ENCODE measurements at places on chromosomes 1 and 21.

GRCh38 chr1:23616292-23616824 lies 57.1 kb upstream of the ID3 start:
- no peak for DNase-seq

DNA sequence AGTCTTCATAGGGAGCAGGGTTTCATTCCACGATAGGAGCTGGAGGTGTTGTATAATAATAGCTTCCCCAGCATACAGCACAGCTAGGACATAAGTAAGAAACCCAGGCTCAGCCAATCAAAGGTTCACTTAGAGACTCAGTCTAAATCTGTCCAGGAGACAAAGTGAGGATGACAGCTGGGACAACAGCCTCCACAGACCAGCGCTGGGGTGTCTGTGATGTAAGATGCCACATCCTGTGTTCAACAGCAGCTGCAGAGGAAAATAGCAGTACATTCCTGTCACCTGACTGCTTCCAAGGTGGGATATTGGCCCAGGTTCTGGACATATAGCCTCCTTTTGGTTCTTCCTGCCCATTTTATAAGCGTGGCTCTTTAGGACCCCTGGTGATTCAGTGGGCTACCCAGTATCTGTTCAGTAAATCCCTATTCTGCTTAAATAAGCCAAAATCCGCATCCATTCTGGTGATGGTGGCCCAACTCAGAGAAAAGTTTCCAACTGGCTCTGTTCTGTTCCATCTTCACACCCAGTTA lies 176.8 kb upstream of the SYT6 start:
- DNase-seq, result no peak

DNA sequence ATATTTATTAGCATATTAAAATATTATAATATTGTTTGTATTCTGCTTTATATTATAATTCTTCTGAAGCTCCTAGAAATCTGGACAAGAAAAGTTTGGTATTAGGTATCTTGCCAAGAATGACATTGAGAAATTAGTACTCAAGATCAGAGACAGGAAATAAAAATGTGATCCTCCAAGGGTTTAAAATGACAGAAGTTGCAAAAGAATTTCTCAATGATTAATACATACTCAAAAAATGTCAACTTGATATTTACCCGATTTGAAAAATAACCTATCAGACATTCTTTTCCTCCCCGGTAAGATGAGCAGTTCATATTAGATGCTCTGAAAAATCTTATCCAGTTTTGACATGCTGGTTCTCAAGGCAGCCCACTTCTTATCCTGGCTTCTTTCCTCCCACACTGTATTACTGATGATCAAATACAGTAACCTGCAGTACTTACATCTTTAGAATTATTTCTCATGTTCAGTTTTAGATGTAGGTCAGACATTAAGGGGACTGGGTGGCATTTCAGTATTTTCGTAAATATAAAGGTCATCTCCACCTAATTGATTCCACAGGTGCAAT lies 55.3 kb downstream of the CACHD1 start:
- no peak for DNase-seq

DNA sequence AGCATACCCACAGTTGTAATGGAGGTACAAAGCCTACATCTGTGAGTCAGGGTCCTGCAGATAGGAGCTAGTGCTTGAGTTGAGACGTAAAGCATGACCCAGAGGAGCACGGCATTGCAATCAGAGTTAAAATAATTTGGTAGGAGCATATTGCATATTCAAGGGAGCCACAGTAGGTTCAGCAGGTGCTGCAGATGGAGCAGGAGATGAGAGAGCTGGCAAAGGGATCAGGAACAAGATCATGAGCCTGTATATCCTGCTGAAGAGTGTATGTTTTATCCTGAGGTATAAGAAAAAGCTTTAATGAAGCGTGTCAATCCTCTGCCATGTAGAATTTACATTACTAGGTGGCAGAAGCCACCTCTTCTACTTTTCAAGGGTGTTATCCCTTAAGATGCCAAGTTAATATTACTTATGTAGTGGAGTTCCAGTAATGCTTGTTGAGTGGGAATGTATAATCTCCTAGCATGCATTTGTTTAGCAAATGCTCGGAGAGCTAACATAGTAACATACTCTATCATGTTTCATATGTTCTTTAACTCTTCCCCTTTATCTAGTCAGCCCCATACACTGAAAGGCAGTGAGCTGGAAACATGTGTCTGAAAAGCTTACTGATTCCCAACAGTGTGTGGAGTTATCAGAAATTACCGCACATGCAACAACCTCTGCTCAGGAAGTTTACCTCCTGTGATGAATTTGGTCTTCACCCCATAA lies 300.3 kb downstream of the GRIK1 start:
- DNase-seq, result no peak

- DNase-seq, result no peak
Observed at GRCh38 chr1:214425101-214425500, 126.3 kb downstream of the PTPN14 start.

- DNase-seq, result no peak
Observed at GRCh38 chr1:234303231-234303630, 70.0 kb upstream of the COA6 start.

GRCh38 chr1:118339400-118340124 lies 154.5 kb upstream of the SPAG17 start:
- no peak for DNase-seq

DNA sequence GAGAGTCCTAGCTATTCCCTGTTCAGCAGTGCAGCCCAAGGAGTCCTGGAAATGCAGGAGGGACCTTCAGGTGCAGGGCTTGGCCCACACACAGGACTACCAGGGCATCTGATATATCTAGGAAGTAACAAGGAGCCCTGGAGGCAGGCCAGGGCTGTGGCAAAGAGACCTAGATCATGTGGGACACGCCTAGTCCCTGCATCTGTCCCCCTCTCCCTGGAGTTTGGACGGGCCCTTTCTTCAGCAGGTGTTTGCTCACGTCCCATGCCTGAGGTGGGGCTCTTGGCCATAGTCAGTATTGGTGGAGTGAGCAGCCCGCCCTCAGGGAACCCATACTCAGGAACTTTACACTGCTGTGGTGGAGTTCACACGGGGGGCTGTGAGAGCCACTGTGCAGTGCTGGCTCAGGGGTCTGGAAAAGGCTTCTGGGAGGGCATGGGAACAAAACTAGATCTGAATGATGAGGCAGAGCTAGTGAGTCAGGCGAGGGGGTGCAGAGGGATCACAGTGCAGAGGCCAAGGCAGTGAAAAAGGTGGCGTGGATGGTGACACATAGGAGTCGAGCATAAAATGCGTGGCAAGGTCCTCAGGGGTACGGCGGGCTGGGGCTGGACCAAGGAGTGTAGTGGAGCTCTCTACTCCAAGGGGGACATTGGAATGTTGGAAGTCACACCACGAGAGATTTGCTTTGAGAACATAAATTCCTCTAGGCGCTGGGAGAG lies 25.6 kb downstream of the TMEM53 start:
- no peak for DNase-seq

- no peak for DNase-seq
Observed at GRCh38 chr1:119766374-119766794, 2.3 kb downstream of the HMGCS2 start.

GRCh38 chr21:39467746-39468145 lies 16.0 kb downstream of the SH3BGR start:
- DNase-seq, result no peak

DNA sequence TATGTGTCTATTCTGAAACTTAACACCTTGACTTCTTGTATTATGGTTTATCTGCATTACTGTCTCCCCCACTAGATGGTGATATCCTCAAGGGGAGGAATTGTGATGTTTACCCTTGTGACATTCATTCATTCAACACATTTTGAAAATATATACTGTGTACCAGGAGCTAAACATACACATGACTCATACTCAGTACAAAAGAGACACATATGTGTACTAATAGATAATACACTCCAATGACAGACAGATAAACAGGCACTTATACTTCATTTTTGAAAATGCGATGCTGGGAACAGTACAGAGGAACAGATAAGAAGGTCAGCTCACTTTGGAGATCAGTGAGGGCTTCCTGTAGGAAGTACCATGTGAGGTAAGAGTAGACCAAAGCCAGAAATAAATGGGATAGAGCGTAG lies 8.9 kb upstream of the RAB3GAP2 start:
- no peak for DNase-seq

DNA sequence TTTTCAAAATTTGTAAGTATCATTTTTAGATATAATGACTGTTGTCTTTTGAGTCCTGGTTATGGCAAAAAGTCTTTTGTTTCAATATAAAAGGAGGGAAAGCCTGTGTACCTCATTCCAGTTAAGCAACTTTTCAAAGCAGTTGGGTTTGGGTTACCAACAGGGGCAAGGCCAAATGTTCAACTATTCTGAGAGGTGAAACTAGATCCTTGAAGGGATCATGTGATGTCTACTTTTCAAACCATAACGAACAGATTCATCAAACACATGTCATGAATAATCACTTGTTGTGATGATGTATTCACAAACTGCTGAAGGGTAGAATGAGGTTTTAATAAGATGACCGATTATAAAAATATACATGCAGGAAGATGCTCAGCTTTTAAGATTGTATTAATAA lies 171.3 kb downstream of the HHAT start:
- DNase-seq, result no peak

DNA sequence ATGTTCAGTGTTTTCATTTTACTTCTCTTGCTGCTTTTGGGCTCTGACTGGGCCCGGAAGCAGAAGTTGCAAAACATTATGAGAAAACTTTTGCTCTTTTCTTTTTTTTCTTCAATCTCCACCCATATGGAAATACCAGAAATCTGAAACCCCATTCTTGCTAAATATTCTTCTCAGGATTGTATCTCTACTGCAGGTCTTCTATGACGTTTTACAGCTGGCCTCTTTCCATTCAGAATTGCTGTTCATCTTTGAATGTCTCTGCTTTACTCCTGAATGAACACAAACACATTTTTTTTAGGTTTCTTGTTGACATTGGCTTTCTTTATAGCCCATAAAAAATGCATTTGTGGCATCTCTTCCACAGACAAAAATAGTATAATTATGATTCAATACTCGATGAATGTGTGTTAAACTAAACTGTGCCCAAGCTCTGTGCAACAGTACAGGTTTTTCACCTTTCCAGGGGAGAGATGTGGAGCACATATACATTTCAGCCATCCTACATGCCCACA lies 18.8 kb downstream of the PTPRC start:
- no peak for DNase-seq

- no peak for DNase-seq
Observed at GRCh38 chr21:39630827-39631226, 18.1 kb downstream of the B3GALT5 start.

GRCh38 chr1:110107867-110108469 lies 4.3 kb upstream of the UBL4B start:
- no peak for DNase-seq

- no peak for DNase-seq
Observed at GRCh38 chr1:116497656-116498055, 73.2 kb downstream of the CD58 start.

DNA sequence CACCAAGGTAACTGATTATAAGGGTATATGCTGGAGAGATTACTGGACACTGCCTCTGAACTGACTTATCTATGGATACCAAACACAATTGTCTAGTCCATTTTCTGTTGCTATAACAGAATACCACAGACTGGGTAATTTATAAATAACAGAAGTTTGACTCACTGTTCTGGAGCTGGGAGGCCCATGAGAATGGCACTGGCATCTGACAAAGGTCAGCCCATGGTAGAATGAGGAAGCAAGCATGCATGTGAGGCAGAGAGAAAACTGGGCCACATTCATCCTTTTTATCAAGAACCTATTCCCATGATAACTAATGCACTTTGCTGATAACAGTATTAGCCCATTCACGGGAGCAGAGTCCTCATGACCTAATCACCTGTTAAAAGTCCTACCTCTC lies 37.4 kb downstream of the FCER1A start:
- DNase-seq, result no peak

DNA sequence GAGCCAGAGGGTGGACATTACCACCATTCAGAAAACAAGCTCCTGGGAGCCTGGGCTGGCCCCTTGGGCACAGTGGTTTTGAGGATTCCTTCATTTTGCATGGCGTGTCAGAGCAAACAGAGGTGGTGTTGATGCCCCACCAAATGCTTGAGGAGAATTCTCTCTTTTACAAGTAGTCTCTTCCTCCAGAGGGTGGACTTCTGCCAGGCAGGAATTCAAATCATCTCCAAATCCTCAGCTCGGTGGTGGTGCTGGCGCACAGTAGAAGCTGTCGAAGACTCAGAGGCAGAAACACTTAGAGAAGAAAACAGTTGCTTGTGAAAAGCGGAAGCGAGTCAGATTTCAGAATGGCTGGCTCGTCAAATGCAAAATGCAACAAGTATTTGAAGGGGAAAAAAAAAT lies 3.4 kb upstream of the CHI3L1 start:
- no peak for DNase-seq

- no peak for DNase-seq
Observed at GRCh38 chr1:208410409-208410808, 166.2 kb upstream of the PLXNA2 start.

GRCh38 chr1:246691622-246692495 lies 32.4 kb upstream of the SCCPDH start:
- no peak for DNase-seq

DNA sequence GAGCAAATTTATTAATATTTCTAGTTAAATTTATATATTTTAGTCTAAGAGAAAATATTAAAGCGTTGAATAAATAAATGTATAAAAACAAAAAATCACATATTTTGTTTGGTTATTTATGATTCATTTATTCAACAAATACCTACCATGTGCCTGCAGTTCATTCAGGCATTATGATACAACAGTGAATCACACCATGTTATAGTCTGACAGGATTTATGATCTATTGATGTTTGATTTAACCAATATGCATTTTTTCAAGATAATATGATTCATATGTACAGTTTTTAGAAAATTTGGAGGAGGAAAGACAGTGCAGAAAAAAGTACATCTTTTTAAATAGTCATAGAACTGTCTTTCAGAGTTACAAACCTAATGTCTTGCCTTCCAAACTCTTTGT lies 7.4 kb upstream of the TRIM58 start:
- no peak for DNase-seq

DNA sequence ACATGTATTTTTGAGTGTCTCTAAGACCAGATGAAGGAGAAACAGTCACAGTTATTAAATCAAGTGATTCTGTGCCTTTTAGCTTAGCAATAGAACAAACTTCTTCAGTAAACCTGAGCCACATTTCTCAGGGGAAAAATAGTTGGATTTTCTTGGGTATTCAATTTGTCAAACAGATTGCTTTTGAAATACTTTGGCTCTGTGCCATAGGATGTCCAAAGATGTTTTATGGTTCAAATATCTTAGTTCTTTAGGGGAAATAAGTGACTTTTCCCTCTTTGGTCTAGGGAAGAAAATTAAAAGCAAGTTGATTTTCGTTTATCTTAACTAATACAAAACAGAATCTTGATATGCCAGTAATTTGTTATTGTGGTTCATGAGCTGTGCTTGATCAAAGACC lies 125.9 kb downstream of the ATP5PO start:
- no peak for DNase-seq

GRCh38 chr1:75338616-75339483 lies 204.7 kb downstream of the LHX8 start:
- DNase-seq, result no peak

- DNase-seq, result no peak
Observed at GRCh38 chr1:163836481-163836880, 514.7 kb downstream of the NUF2 start.

DNA sequence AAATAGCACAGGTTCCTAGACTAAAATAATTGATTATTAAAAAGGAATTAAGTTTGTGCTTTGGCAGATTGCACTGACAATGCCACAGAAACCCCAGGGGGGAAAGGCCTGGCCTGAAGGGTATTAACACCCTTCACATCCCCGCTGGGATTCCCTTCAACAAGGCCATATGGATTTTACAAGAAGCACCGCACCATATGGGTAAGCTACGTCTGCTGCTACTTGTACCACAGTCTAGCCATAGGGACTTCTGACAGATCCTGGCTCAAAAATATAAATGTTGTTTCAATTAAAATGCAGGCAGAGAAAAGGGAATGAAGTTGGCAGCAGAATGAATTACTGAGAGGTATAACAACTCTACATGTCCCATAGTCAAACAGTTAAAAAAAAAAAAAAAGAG lies 101.0 kb downstream of the DENND1B start:
- DNase-seq, result no peak

All from GM12892 (cell line).